Esophagus muscularis mucosa (tissue), 4 donors: ENCODE measurements at places on chromosomes 3 and 15. TPM values are rescaled to one million over a fixed set of nuclear protein-coding genes. Genes with fewer than 3 reads are reported as not detected.

Gene TMCO5A
- not detected for total RNA-seq

Gene PARP15
- 0.83 TPM for total RNA-seq

DNA sequence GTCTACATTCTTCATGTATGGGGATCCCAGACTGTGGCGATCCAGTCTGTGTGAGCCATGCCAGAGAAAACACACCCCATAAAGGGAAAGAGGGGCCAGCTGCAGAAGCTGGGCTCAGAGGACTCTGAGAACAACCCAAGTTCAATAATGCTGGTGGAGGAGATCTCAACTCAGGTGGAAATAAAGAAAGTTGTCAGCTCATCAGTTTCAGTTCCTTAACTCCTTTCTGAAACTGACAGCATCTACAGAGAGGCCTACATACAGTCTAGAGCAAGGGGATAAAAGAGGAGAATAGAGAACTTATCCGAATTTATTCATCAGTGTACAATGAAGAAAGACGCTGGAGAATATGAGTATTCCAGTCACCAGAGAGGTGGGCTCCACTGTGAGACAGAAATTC, 77.0 kb downstream of the NTRK3 start:
- no peak overlapping the region for H3K4me3 ChIP-seq
- H3K27ac ChIP-seq: no peak overlapping the region
- no peaks in the 10 kb centered on the region for H3K36me3 ChIP-seq
- DNase-seq: no peak
- H3K27me3 ChIP-seq: no peaks in the 10 kb centered on the region

DNA sequence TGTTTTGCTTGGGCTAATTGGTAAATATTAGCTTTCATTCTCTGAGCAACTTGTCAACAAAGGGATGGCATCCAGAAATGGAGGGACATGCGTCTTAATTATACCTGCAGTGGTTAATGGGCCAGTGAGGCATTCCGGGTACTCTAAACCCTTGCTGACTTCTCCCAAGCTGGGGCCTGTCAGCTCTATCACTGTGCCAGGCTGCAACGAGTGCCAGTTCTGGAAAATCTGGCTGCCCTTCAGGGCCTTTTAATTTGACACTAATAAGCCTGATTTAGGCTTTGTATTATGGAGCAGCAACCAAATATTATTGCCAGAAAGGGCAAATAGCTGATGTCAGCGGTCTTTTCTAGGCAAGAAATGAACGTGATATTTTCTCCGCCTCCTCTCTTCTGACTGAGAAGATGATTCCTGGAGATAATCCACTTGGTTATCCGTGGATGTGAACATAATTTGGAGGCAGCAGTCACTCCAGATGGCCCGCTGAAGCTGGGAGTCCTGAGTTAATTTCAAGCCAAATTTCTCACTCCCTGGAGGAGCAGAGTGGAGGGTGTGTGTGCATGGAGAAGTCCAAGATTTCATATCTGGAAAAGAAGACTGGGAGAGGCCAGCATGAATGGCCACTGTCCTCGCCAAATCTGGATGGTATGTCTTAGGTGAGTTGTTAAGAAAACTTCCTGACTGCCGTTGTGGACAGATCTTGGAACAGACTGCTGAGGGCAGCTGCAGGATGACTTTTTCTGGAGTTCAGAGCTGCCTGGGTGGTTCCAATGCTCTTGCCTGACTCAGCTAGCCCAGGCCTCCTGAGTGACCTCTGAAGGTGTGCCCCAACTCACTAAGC, 44.4 kb upstream of the PSMD6 start:
- no peaks in the 10 kb centered on the region for H3K27me3 ChIP-seq
- H3K4me3 ChIP-seq: no peak overlapping the region
- peak; percentile 78 for DNase-seq
- H3K27ac ChIP-seq: no peak overlapping the region
- no peaks in the 10 kb centered on the region for H3K4me1 ChIP-seq
- no peaks in the 10 kb centered on the region for H3K36me3 ChIP-seq
